Stimulated activated CD4-positive, alpha-beta T cell treated with anti-CD3 and anti-CD28 coated beads, Interleukin-1b, Interleukin-23, amount 100 ng/mL, for 48 hours (primary cell): ENCODE measurements at places on chromosomes 1 and 21.

DNA sequence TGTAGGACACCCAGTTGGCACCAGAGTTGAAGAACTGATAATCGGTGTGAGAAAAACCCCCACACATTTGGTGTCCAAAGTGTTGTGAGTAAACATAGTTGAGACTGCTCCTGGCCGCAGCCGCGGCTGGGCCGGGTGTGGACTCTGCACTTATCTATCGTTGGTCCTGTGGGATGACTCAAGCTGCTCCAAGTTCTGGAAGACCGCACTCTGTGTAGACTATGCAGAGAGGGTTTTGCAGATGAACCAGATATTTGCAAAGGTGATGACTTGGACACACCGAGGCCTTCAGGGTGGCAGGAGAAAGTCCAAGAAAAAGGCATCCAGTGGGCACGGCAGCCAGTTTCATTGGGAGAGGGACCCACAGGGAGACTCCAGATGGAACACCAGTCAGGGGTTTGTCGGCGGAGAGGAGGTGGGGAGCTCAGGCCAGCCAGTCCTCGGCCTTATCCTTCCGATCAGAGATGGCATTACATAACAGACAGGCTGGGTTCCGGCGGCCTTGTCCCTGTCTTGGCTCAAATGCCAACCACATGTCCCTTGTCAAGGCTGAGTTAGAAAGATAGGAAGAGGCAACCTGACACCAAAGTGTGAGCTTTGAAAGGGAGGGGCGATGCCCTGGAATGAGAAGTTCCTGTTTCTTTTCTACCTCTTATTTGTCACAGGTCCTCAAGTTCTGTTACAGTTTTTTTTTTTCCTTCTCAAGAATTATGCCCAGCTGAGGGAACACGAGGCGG, 21.1 kb downstream of the C2CD2 start:
- no peak for DNase-seq

DNA sequence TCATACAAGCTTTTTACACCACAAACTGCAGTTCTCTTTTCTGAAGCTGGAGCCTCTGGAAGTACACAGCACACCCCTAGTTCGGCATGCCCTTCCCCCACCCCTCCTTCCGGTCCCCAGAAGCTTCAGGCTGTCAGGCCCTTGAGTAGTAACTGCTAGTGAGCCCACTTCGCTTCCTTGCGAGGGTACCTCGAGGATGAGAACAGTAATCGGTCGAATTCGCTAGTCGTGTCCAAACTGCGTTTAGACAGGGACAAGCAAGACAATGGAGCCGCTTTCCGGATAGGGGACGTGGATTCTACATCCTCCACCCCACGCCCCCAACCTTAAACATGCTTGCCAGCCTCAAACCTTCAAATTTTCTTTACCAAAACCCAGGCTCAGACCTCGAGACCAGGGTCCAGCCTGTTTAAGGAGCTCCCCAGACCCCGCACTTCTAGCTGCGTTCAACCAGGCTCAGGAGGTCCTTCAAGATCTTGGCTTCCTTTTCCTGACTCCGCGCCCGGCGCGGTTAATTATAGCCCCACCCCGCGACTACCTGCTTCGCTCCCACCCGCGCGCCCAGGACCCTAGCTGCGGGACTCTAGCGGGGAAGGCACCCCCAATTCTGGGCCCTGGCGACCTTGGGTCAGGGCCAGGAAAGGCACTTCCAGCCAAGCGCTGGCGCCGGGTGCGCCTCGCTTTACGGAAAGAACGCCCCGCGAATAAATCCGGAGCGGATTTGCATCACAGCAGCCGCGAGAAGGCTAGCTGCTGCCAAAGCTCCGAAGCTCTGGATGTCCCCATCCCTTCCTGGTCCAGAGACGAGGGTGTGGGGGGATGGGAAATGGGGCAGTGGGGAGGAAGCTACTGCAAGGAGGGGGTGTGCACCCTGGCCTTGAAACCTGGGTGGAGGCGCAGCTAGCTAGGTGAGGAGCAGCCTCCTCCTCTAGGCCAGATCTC, 8.1 kb upstream of the TSPAN1 start:
- peak; percentile 26 for DNase-seq

- DNase-seq: peak; percentile 17
Observed at GRCh38 chr1:64686828-64687724, 57.8 kb upstream of the RAVER2 start.

GRCh38 chr1:64701071-64701470, 43.8 kb upstream of the RAVER2 start:
- no peak for DNase-seq

DNA sequence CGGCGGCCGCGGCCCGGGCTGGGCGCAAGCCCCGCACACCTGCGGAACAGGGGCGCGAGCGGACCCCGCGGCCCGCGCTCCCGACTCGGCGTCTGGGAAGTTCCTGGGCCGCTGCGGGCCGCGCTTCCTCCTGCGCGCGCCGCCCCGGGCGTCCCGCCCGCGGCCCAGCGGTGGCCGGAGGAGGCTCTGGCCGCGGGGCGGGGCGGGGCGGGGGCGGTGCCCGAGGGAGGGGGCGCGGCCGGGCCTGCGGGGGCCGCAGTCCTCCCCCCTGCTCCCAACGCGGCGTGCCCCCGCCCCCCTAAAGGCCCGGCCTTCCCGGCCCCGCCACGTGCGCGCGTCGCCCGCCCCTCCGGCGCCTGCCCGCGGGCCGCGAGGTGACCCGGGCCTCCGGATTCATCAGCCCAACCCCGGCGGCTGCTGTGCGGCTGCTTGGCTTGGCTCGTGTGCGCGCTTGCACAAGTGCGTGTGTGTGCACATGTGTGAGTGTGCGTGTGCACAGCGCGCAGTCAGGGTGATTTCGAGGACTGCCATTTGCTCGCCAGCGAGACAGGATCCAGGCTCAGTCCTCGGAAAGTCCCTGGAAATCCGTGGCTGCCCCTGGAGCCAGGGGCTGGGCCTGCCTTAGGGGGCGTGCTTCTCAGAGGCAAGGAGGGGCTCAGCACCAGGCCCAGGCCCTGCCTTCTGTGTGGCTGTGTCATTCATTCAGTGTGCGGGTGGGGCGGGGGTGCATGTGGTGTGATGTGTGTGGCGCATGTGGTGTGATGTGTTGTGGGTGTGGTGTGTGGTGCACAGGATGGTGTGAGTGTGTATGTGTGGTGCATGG, at the start of gene C2CD2:
TSS of gene C2CD2 (minus strand) at position 188 of the 823 bp plus-strand sequence. CDS start 370 bp downstream, outside the sequence.
- DNase-seq: peak; percentile 38

- no peak for DNase-seq
Observed at GRCh38 chr1:169809370-169810095, 14.8 kb upstream of the METTL18 start.

GRCh38 chr1:156880473-156880872, 13.0 kb upstream of the PEAR1 start:
- no peak for DNase-seq

GRCh38 chr1:81407000-81407821, 393.5 kb upstream of the ADGRL2 start:
- DNase-seq: no peak

- peak; percentile 87 for DNase-seq
Observed at GRCh38 chr1:101235696-101236515, 913 bp upstream of the S1PR1 start.

GRCh38 chr1:198577444-198577843, 37.0 kb upstream of the ATP6V1G3 start:
- no peak for DNase-seq

GRCh38 chr1:41919764-41920397, 1.2 kb upstream of the HIVEP3 start:
- peak; percentile 89 for DNase-seq
